ENCODE measurements at places on chromosomes 6 and 20. TPM values are rescaled to one million over a fixed set of nuclear protein-coding genes. Genes with fewer than 3 reads are reported as not detected.
A peak's percentile ranks its signal among the peaks of the same experiment; 100 is the strongest.

TSBP1 gene
- 1.7 TPM for total RNA-seq

KCNK16 gene
- not detected for total RNA-seq

FAM217A gene
- 0.48 TPM for total RNA-seq

DEFB127 gene
- total RNA-seq: not detected

PKIB gene
- 8.7 TPM for total RNA-seq

SPDEF gene
- 0.96 TPM for total RNA-seq

ELOVL5 gene
- total RNA-seq: 97.7 TPM

ADGRB3 gene
- total RNA-seq: 5.1 TPM

DDO gene
- 0.48 TPM for total RNA-seq

SLC17A3 gene
- 6.7 TPM for total RNA-seq

SYCP2 gene
- total RNA-seq: 13.2 TPM

- no peak for DNase-seq
These were observed 27.3 kb upstream of the GABRR1 start for GRCh38 chr6:89244241-89244985.

GRCh38 chr20:47432834-47433210, 68.9 kb upstream of the NCOA3 start:
- no peak for DNase-seq

- no peak for DNase-seq
These were observed 17.1 kb upstream of the NCOA7 start for GRCh38 chr6:125773387-125774341.

- DNase-seq: no peak
These were observed 15.4 kb upstream of the CDYL start for GRCh38 chr6:4760773-4761172.

DNA sequence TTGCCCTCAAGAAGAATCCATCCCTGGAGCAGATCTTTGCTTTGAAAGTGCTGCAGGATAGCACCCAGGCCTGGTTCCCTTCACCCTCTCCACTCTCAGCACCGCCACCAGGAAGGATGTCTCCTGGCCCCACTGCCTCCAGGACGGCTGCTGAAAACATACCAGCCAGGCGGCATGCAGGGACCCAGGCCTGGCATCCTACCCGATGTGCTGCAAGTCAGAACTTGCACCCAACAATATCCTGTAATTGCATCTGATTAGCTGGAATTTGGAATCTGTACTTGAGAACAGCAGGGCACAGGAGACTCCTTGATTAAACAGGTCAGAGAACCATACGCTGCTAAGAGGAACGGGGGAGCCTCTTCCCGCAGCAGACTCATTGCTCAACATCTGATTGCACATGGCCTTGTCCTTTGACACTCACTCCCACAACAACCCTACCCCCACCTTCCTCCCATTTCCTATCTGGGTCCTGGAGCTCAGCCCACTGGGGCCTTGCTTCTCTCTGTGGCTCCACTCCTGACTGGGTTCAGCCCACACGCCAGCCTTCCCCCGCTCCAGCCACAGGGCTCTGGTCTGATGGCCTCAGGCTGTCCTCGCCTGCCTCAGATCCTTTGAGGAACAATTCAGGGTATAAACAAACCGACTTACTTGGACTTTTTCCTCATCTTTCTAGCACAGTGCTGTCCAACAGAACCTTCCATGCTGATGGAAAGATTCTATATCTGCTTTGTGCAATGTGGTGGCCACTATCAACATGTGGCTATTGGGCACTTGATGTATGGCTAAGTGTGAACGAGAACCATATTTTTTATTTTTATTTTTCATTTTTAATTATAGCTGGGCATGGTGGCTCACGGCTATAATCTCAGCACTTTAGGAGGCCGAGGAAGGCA, 78.0 kb downstream of the FGD2 start:
- DNase-seq: peak; percentile 85

GRCh38 chr20:20448881-20449280, 81.0 kb downstream of the INSM1 start:
- no peak for DNase-seq

GRCh38 chr6:135012764-135013163, 41.9 kb downstream of the HBS1L start:
- DNase-seq: no peak

DNA sequence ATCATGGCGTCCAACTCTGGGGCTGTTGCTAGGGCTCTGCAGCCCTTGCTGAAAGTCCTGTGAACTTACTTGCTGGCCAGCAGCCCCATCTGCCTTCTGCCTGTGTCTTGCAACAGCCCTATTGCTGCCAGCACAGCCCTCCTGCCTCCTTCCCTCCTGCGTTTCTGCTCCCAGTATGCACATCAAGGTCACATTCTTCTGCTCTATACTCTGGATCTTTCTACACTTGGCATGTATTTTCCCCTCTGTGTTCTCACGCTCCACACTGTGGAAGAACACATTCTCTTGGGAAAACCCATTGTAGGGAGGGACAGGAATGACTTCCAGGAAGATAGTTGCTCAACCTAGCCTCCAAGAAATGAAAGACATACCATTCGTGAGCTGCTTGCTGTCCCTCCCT, 80.9 kb upstream of the PHACTR2 start:
- DNase-seq: no peak

- no peak for DNase-seq
These were observed 23.1 kb downstream of the CMTR1 start for GRCh38 chr6:37456126-37456525.

DNA sequence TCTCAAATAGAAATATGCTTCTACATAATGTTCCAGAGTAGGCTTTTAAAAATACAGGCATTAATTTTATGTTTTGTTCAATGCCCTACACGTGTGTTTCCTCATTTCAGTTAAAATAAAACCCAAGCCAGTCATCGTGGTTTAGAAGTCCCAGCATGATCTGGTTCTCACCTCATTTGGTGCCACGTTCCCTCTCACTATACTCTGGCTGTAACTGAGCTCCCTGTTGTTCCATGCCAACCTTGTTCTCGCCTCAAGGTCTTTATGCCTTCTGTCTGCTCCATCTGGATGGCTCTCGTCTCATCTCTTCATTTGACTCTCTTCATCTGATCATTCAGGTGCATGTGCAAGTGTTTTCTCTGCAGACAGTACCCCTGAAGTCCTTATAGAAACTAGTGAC, 32.6 kb downstream of the HDGFL1 start:
- no peak for DNase-seq

DNA sequence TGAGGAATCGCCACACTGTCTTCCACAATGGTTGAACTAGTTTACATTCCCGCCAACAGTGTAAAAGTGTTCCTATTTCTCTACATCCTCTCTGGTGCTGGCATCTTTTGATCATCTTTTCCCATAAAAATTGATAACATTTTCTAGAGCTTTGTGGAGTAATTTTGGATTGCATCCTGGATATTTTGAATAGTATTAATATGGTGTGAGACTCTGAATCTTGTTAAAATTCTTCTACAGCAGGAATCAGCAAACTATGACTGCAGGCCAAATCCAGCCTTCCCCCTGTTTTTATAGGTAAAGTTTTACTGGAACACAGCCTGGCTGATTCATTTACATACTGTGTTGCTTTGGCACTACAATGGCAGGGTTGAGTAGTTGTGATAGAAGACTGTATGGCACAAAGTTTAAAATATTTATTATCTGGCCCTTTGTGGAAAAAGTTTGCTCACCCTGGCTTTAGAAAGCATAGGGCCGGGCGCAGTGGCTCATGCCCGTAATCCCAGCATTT, 15.0 kb upstream of the RNF8 start:
- DNase-seq: no peak

DNA sequence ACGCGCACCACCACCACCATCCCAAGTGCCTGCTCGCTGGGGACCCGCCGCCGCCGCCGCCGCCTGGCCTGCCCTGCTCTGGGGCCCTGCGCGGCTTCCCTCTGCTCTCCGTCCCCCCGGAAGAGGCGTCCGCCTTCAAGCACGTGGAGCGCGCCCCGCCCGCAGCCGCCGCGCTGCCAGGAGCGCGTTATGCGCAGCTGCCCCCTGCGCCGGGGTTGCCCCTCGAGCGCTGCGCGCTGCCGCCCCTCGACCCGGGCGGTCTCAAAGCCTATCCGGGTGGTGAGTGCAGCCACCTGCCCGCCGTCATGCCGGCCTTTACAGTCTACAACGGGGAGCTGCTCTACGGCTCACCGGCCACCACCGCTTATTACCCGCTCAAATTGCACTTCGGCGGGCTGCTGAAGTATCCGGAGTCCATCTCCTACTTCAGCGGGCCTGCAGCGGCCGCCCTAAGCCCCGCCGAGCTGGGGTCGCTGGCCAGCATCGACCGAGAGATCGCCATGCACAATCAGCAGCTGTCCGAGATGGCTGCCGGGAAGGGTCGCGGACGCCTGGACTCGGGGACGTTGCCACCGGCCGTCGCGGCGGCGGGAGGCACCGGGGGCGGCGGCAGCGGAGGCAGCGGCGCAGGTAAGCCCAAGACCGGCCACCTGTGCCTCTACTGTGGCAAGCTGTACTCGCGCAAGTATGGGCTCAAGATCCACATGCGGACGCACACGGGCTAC, 7.2 kb downstream of the PRDM13 start:
- DNase-seq: no peak

GRCh38 chr20:34110745-34111641, 1.1 kb downstream of the EIF2S2 start:
- DNase-seq: peak; percentile 45

GRCh38 chr6:36718560-36718959, 20.9 kb downstream of the RAB44 start:
- no peak for DNase-seq

GRCh38 chr6:132213732-132214131, 187.5 kb downstream of the MOXD1 start:
- DNase-seq: no peak

- DNase-seq: no peak
These were observed 257.1 kb downstream of the ADGB start for GRCh38 chr6:146855889-146856288.

DNA sequence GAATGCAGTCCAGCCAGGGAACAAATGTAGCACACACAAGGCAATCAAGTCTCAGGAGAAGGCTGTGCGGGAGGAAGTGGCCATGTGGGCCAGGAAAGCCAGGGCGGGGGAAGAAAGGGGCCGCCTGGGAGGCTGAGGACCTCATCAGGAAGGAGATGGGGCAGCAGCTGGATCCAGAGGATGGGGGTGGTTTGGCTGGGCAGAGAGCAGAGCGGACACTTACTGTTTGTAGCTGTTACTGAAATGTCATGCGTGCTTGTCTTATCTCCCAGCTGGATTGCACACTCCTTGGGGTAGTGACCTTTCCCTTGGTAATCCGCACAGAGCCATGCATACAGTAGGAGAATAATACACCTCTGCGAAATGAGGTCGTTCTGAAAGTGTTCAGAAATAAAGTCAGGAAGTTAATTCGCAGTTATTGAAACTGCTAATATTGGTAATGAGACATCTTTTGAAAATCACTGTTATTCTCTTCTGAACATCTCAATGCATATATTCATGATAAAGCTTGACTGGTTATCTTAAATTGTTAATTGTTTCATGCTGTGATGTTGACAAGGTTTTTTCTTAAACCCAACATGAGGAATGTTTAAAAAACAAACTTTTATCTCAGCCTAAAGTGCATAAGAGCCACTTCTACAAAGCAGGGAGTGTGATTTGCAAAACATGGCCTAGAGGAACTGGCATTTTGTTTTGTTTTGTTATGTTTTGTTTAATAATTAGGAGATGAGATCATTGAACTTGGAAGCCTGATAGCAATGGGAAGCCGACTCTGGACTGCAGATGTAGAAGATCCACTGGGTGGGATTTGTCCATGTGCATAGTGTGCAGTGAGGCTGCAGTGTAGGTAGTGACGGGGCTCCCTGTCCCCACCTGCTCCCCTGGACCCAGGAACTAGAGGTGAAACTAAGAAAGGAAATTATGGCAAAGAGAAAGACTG, 18.0 kb upstream of the MAP3K4 start:
- peak; percentile 32 for DNase-seq

DNA sequence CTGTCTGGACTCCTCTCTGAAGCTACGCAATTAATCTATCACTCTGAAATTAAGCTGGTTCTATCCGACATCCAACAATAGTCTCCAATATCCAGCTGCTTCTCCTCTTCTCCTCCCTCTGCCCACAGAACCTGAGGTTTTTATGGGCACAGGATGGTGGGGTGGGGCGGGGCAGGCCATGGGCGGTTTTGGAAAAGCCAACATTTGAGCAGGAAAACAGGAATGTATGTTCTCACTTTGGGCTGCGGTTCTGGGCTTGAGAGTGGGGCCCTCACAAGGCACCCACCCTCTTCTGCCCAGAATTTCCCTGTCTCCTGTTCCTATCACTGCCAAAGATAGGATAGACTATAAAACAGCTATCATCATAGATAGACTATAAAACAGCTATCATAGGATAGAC, 1144.2 kb downstream of the EPHA7 start:
- DNase-seq: no peak

DNA sequence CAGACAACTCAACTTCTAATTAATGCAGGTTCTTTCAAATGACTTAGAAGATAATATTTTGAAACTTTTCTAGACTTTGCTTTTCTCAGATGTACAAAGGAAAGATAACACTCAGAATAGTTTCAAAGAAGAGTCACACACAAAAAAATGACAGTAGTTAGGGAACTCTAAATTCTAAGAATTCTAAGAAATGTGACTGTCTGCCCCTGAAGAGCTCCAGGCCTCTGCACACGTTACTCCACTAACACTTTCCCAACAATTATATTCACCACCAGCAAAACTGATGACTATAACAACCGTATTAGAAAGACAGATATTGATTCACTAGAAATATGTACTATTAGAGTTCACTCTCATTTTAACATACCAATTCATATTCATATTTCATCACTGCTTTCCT, 133.3 kb upstream of the SMLR1 start:
- DNase-seq: no peak

GRCh38 chr6:11459079-11459610, 78.4 kb upstream of the TMEM170B start:
- DNase-seq: no peak

GRCh38 chr6:15044948-15045347, 200.9 kb upstream of the JARID2 start:
- no peak for DNase-seq

DNA sequence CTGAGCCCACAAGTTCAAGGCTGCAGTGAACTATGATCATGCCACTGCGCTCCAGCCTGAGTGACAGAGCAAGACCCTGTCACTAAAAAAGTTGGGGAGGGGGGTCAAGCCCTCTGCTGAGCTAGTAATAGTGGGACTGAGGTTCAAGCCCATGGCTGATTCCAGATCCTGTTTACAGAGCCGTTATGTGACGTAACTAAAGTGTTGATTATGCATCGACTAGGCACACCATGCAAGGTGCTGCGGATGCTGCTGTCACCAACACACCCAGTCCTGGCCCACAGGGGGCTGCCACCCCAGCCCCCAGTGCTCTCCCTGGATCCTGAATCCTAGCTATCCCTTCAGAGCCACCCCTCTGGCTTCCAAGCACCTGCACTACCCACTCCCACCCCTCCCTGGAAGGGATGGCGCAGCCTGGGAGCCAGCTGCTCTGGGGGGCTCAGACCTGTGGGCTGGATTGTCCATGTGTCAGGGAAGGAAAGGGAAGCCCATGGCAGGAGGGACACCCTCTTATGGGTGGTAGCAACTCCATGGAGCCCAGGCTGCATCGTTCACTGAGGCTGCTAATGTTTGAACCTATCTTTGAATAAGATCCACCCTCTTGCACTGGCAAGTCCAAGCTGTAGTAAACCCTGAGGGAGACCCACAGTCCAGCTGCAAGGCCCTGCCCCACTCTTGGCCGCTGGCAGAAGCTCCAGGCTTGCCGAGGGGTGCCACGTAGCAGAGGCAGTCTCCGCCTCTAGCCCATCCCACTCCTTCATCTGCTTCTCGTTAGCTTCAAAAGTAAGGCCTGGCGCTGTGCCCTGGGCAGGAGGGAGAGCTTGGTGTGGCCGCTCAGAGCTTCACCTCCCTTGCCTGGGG, 95.0 kb downstream of the SNX5 start:
- peak; percentile 99 for DNase-seq

Measured in umbilical cord (tissue), 2 donors.